ENCODE measurements at places on chromosomes 13 and 19.

DNA sequence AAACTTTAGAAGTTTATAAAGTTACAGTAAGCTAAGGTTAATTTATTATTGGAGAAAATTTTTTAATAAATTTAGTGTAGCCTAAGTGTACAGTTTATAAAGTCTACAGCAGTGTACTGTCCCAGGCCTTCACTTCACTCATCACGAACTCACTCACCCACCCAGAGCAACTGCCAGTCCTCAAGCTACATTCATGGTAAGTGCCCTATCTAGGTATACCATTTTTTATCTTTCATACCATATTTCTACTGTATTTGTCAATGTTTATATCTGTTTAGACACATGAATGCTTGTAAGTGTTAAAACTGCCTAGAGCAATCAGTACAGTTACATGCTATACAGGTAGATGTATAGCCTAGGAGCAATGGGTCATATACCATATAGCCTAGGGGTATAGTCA, 12.5 kb downstream of the INTS6 start:
- no peak for DNase-seq

DNA sequence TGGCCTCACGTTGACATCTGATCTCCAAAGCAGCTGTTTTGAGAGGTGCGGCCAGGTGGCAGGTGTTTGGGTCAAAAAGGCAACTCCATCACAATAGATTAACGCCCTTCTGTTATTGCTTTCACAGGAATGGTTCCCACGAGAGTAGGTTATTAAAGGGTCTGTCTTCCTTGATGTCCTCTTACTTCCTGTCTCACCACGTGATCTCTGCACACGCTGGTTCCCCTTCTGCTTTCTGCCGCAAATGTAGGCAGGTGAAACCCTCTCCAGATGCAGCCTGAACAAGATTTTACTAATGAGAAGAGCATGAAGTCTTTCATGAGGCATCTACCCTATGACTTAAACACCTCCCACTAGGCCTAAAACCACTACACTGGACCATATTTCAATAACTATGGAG, 22.8 kb upstream of the ZNF564 start:
- no peak for DNase-seq

GRCh38 chr13:39955560-39955959, 300.1 kb downstream of the COG6 start:
- DNase-seq: no peak

GRCh38 chr19:937259-937694, 11.4 kb downstream of the ARID3A start:
- DNase-seq: no peak

DNA sequence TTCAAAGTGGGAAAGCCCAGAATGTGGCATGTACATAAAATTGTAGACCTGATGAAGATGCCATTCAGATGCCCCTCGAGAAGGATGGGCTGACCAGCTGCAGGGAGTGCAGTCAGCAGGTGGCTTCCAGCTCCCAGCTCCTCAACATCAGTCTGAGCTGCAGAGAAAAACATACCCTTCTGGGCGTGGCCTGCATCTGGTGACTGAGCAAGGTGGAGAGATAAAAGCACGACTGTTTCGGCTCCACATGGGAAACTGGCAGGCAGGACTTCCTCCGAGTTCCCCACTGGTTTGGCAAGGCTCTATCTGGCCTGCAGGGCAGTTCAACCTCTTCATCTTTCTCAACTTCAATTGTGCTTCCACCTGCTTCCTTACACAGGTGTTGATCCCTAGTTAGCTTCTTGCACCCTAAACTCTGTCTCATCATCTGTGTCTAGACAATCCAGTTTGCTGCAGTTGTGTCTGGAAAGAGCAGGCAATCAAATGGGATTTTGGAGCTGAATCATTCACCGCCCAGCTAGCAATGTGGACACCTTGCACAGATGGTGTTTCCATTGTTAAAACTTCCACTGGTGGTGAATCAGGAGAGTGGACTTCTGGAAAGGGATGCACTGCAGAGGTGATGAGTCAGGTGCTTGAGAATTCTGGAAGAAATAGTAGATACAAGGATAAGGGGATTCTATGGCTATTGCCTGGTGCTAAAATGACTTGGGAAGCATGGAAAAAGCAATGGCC, 56.8 kb downstream of the POLR1D start:
- no peak for DNase-seq

DNA sequence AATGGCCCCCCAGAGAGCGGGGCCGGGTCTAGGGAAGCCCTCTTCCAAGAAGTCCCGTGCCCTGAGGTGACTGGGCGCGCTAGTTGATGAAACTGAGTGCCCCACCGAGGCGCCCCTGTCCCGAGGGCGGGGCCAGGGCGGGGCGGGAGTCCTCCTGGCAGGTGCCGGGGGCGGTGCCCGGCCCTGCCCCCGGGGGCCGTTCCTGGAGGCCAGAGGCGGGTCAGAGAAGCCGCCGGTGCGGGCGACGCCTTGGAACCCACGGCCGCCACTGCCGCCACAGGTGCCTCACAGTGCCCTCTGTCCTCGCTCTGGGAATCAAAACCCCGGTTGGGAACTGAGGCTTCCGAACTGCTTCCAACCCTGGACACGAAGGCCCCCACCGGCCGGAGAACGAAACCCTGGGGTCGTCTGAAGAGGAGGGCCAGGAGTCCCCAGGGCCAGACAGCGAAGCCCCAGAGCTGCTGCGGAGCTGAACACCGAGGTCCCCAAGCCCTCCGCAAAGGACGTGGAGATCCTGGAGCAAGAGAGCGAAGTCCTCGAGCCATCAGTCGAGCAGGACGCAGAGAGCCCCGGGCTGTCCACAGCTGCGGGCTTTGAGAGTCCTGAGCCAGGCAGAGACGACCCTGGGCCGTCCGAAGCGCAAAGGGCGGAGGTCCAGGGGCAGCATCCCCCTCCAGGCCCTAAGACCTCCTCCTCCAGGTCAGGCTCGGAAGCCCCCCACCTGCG, at the start of gene MISP3:
Gene MISP3, plus strand, starts transcription at position 252 of the 726 bp plus-strand sequence. CDS start 524 bp downstream, outside the sequence.
- no peak for DNase-seq

- DNase-seq: no peak
Observed at GRCh38 chr13:59774491-59774971, 389.2 kb downstream of the DIAPH3 start.

DNA sequence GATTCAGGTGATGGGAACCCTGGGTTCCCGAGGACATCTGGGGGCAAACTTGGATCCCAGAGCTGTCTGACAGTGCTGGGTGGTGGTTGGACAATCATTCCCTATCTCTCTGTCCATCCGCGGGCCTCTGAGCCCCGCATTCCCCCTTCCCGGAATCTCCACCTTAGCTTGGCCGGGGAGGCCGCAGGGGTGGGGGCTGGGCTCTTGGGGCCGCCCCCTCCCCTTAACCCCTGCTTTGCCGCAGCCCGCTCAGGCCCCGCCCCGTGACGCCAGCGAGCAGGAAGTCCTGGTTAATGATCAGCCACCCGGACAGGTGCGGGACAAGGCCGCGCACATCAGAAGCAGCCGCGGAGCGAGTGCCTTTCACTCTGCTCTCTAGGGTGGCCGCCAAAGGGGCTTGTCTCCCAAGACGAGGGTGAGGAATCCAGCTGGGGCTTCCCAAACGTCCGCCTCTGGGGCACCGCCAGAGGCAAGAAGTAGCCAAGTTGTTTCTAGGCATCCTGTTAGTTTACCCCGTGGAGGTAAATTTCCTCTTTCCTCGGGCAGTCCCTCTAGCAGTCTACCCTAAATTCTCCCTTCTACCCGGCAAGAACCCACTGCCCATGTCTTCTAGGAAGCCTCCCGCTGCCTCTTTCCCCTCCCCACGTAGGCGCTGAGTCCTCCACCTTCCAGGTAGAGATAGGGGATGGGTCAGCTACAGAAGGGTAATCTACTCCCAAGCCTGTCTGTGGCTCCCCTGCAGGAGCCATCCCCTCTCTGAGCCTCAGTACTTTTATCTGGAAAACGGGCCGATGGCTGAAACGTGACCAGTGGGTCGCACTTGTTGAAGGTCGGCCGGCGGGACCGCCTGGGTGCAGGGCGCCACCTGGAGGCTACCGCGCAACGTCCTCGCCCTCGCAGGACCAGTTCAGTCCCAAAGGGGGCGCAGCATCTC, 3.0 kb downstream of the IRF2BP1 start:
- DNase-seq: peak; percentile 86

DNA sequence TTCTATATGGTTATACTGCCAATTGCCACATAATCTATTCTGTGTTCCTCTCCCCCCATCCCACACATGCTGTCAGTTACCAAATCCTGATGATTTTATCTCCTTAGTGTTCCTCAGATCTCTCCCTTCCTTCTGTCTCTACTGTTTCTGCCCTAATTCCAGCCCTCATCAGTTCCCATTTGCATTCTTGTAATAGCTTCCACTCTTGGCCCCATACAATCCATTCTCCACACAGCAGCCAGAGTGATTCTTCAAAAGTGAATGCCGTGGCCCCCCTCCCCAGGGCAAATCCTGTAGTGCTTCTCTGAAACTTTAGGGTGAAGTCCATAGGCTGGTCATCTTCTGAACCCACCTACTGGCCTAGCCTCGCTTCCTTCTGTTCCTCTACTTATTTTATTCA, 114.4 kb downstream of the ZAR1L start:
- no peak for DNase-seq

- DNase-seq: no peak
Observed at GRCh38 chr19:10881403-10882107, 10.2 kb downstream of the CARM1 start.

GRCh38 chr13:57624565-57625435, 6.7 kb upstream of the PCDH17 start:
- peak; percentile 18 for DNase-seq

- DNase-seq: no peak
Observed at GRCh38 chr19:13277104-13277809, 127.0 kb downstream of the IER2 start.

DNA sequence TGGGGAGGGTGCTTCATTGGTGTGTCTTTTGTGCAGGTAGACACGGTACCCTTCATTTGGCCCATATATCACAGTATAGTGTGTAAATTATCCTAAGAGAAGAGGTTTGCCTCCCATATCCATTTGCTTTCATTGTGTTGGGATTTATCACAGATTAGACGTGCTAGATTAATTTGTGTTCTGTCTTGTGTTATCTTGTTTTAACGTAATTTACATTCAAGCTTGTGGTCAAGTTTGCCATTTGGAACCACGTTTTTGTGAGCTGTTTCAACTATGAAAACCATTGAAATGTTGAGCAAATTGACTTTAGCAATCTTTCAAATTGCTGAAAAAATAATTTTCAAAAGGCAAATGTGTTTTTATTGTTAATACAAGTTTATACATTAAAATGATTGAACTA, 1826.5 kb downstream of the SLITRK5 start:
- no peak for DNase-seq
